ENCODE measurements at places on chromosomes 1 and 21.

- H3K4me1 ChIP-seq, result peaks cover 5% of the 10 kb centered on the region
- H3K4me3 ChIP-seq, result no peak overlapping the region
- peaks cover 10% of the 10 kb centered on the region for H3K27me3 ChIP-seq
- peaks cover 3% of the 10 kb centered on the region for H3K36me3 ChIP-seq
Observed at GRCh38 chr1:116717318-116717717, 36.9 kb upstream of the CD2 start.

- H3K36me3 ChIP-seq, result no peaks in the 10 kb centered on the region
- H3K27ac ChIP-seq, result no peak overlapping the region
- no peak overlapping the region for H3K4me3 ChIP-seq
- DNase-seq, result no peak
- H3K4me1 ChIP-seq, result no peaks in the 10 kb centered on the region
- H3K27me3 ChIP-seq, result no peaks in the 10 kb centered on the region
Observed at GRCh38 chr1:216140730-216141524, 282.3 kb downstream of the USH2A start.

DNA sequence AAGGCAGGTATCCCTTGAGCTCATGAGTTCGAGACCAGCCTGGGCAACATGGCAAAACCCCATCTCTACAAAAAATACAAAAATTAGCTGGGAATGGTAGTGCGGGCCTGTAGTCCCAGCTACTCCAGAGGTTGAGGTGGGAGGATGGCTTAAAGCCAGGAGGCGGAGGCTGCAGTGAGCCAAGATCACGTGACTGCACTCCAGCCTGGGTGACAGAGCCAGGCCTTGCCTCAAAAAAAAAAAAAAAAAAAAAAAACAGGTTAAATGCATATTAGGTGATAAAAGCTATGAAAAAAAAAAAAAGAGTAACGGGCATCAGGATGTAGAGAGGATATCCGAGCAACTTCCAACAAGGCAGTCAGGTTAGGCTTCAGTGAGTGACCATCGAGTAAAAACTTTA, 2.8 kb upstream of the SRRM1 start:
- H3K36me3 ChIP-seq, result peaks cover 20% of the 10 kb centered on the region
- no peak for DNase-seq
- H3K4me1 ChIP-seq, result peaks cover 28% of the 10 kb centered on the region
- H3K4me3 ChIP-seq, result peak overlapping the region; percentile 96
- H3K27me3 ChIP-seq, result peaks cover 12% of the 10 kb centered on the region
- H3K27ac ChIP-seq, result no peak overlapping the region

DNA sequence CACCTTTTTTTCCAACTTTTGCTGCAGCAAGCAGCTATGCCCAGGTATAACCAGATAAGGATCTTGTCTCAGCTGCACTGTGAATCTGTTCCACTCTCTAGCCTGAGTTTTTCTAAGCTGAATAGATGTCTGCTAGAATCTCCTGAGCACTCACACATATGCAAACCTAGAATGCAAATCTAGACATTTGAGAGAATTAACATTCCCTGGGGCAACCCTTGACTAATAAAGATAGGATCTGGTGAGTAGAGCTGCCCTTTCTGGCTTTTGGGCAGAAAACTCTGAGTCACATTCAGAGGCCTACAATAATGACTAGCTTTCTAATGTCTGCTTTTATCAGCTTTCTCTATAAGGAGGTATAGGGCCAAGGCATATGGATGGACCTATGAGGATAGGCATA, 61.4 kb upstream of the BARHL2 start:
- H3K36me3 ChIP-seq, result no peaks in the 10 kb centered on the region
- no peak for DNase-seq
- H3K27me3 ChIP-seq, result peaks cover 4% of the 10 kb centered on the region

- H3K36me3 ChIP-seq, result peaks cover 2% of the 10 kb centered on the region
- no peak overlapping the region for H3K27ac ChIP-seq
- DNase-seq, result no peak
- H3K4me1 ChIP-seq, result peaks cover 35% of the 10 kb centered on the region
Observed at GRCh38 chr1:182611326-182611725, 7.1 kb upstream of the RGS16 start.

DNA sequence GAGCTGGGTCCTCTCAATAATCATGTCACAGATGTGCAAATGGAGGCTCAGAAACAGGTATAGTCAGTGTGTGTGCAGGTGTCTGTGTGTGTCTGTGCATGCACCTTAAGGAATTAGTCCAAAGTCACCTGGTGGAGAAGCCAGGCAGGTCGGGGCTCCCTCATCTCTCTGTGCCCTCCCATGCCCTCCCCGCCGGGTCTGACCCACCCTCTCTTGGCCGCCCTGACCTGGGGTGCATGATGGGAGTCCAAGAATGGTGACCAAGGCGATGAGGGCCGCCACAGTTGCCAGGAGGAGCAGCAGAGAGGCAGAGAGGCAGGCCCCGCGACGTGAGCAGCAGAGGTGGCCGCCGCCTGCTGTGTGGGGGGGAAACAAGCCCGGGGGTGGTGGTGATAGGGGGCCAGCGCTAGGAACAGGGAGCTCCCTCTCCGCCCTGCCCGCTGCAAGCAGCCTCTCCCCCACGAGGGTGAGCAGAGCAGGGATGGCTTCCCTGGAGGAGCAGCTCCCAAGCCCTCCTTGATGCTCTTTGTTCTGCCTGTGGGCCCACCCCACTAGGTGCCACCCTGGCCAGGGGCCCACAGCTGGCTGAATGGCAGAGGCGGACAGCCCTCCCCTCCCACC, 3.9 kb downstream of the LDLRAD1 start:
- no peak for DNase-seq
- H3K4me1 ChIP-seq, result no peaks in the 10 kb centered on the region
- no peak overlapping the region for H3K4me3 ChIP-seq
- no peak overlapping the region for H3K27ac ChIP-seq
- no peaks in the 10 kb centered on the region for H3K36me3 ChIP-seq

- H3K27me3 ChIP-seq, result peaks cover 79% of the 10 kb centered on the region
- peak; percentile 35 for DNase-seq
- H3K27ac ChIP-seq, result no peak overlapping the region
- no peak overlapping the region for H3K4me3 ChIP-seq
- H3K4me1 ChIP-seq, result peaks cover 24% of the 10 kb centered on the region
Observed at GRCh38 chr1:208238710-208239472, 5.3 kb downstream of the PLXNA2 start.

- H3K27ac ChIP-seq, result no peak overlapping the region
- H3K4me3 ChIP-seq, result no peak overlapping the region
Observed at GRCh38 chr1:205601205-205601604, 30.6 kb downstream of the ELK4 start.

GRCh38 chr21:17059936-17060335, 452.9 kb upstream of the CXADR start:
- no peaks in the 10 kb centered on the region for H3K27me3 ChIP-seq
- DNase-seq, result no peak
- no peaks in the 10 kb centered on the region for H3K4me1 ChIP-seq
- H3K27ac ChIP-seq, result no peak overlapping the region
- no peaks in the 10 kb centered on the region for H3K36me3 ChIP-seq

DNA sequence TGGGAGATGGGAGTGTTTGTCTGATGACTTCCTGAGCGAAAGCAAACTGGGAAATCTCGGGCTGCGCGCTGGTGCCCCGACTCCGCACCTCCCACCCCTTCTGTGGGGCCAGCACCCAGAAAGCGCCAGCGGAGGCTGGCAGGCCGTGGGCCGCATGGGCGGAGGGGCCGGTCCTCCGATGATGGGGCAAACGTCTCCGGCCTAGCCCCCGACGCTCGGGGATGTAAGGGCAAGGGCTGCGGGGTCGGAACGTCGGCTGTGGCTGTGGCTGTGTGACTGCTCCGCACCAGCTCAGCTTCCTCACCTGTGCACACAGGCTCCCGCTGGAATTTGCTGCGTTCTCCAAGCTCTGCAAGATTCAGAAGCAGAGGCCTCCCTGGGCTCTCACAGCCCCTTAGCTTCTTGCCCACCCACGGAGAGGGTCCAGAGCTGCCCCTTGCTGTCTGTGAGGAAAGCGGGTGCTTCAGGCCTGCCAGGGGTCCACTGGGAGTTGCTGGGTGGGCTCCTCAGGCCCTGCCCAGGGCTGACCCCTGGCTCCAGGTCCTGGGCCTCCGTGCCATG, 35.0 kb downstream of the COL18A1 start:
- peaks cover 9% of the 10 kb centered on the region for H3K4me1 ChIP-seq
- H3K27me3 ChIP-seq, result peaks cover 4% of the 10 kb centered on the region
- DNase-seq, result no peak
- H3K36me3 ChIP-seq, result no peaks in the 10 kb centered on the region
- no peak overlapping the region for H3K4me3 ChIP-seq
- no peak overlapping the region for H3K27ac ChIP-seq

- H3K4me1 ChIP-seq, result no peaks in the 10 kb centered on the region
- H3K36me3 ChIP-seq, result no peaks in the 10 kb centered on the region
- no peak overlapping the region for H3K4me3 ChIP-seq
- H3K27ac ChIP-seq, result no peak overlapping the region
- no peaks in the 10 kb centered on the region for H3K27me3 ChIP-seq
Observed at GRCh38 chr1:4529446-4530165, 124.8 kb upstream of the AJAP1 start.

DNA sequence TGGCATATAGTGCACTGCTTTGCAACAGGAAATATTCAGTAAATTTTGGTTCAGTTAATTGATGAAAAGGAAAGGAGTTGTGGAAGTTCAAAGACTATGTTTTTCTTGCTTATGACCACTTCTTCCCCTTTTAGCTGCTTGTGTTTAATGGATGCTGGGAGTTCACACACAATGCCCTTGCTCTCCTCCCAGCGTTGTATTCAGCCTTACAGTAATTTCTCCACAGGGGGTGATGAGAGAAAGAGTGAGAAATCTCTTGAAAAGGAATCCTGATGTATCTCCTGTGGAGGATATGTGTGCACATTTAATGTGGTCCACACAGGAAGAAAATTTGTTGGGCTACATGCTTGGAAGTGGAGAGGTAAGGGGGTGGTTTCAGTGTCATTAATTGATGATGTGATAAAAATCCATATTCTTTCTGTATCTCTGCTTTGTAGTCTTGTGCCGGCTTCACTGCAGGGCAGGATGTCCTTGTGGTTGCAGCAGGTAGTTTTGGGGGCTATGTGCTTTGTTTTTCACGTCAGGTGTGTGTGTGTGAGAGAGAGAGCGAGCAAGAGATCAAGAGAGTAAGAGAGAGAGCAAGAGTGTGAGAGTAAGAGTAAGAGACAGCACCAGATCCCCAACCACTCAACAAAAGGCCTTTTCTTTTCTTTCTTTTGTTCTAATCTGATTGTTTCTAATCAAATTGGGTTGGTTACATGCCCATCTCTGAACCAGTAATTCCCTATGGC, 204.4 kb downstream of the RWDD3 start:
- H3K4me1 ChIP-seq, result no peaks in the 10 kb centered on the region
- H3K4me3 ChIP-seq, result no peak overlapping the region
- DNase-seq, result no peak

GRCh38 chr1:214066936-214067335, 79.2 kb downstream of the PROX1 start:
- H3K27me3 ChIP-seq, result no peaks in the 10 kb centered on the region
- DNase-seq, result no peak
- no peaks in the 10 kb centered on the region for H3K36me3 ChIP-seq
- H3K4me3 ChIP-seq, result no peak overlapping the region
- H3K4me1 ChIP-seq, result no peaks in the 10 kb centered on the region

DNA sequence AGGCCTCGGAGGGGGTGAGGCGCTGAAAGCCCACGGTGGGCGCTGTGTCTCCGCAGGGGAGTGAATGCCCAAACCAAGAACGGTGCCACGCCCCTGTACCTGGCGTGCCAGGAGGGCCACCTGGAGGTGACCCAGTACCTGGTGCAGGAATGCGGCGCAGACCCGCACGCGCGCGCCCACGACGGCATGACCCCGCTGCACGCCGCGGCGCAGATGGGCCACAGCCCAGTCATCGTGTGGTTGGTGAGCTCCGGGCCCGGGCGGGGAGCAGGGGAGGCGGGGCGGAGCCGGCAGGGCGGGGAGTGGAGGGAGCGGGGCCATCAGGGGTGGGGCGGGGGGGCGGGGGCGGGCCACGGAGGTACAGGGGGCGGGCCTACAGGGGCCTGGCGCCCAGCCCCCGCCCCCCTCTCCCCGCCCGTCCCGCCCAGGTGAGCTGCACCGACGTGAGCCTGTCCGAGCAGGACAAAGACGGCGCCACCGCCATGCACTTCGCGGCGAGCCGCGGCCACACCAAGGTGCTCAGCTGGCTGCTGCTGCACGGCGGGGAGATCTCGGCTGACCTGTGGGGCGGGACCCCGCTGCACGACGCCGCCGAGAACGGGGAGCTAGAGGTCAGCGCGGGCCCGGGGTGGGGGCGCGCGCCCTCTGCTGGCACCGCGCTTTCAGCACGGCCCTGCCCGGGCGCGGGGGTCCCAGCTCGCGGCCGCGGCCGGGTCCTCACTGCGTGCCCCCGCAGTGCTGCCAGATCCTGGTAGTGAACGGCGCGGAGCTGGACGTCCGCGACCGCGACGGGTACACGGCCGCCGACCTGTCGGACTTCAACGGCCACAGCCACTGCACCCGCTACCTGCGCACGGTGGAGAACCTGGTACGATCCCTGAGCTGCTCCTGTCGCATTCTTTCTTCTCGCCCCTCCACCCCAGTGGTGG, 15.9 kb downstream of the ESPN start:
- peaks cover 2% of the 10 kb centered on the region for H3K4me1 ChIP-seq
- no peak overlapping the region for H3K27ac ChIP-seq
- no peaks in the 10 kb centered on the region for H3K36me3 ChIP-seq
- H3K4me3 ChIP-seq, result no peak overlapping the region
- peaks cover 26% of the 10 kb centered on the region for H3K27me3 ChIP-seq

GRCh38 chr1:66599346-66599745, 65.4 kb downstream of the SGIP1 start:
- no peak overlapping the region for H3K4me3 ChIP-seq
- no peak overlapping the region for H3K27ac ChIP-seq
- H3K4me1 ChIP-seq, result no peaks in the 10 kb centered on the region

DNA sequence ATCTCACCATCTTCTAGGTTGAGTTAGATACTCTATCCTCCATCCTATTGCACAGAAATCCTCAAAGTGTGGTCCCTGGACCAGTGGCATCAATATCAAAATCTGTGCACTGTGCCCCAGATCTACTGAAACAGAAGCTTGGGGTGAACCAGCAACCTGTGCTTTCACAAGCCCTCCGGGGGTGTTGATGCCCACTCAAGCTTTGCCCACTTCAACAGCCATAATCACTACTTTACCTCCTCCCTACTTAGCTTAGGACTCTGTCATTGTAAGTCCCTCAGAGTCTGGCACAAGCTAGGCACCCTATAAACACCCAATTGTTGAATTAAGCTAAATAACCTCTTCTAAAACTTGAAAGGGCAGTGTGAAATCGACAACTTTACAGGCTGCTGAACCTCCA, 144.2 kb upstream of the SOD1 start:
- H3K27me3 ChIP-seq, result peaks cover 4% of the 10 kb centered on the region
- H3K27ac ChIP-seq, result no peak overlapping the region
- peaks cover 11% of the 10 kb centered on the region for H3K4me1 ChIP-seq
- peaks cover 4% of the 10 kb centered on the region for H3K36me3 ChIP-seq

DNA sequence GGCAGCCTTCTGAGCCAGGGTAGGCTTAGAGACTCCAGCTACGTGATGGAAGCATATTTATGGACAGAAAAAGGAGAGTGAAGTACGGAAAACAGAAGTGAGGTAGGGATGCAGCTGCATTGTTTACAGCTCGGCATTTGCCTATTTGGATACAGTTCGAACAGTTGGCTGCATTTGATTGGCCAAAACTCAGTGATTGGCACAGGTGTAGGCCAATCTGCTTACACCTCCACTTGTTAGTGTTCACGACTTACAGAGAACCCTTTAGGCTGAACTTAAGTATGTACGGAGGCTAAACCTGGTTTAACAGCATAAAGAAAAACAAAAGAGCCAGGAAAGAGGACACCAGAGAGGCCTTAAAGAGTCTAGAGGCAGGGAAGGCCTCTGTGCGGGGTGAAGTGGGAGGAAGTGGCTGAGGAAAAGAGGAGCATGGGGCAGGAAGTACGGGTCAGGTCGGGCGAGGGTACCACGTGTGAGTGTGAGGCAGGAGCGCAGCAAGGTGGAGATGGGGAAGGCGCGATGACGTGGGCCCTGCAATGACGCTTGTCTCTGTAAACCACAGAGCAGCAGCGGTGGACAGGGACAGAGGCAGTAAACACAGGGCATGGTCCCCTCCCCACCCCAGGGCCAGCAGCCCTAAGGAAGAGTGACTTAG, 32.0 kb downstream of the RSPH1 start:
- peaks cover 4% of the 10 kb centered on the region for H3K27me3 ChIP-seq
- H3K36me3 ChIP-seq, result peaks cover 4% of the 10 kb centered on the region
- H3K4me3 ChIP-seq, result peak overlapping the region; percentile 52
- DNase-seq, result peak; percentile 79
- H3K4me1 ChIP-seq, result peaks cover 75% of the 10 kb centered on the region
